ENCODE measurements at places on chromosomes 2 and 18. TPM values are rescaled to one million over a fixed set of nuclear protein-coding genes. Genes with fewer than 3 reads are reported as not detected.

DNA sequence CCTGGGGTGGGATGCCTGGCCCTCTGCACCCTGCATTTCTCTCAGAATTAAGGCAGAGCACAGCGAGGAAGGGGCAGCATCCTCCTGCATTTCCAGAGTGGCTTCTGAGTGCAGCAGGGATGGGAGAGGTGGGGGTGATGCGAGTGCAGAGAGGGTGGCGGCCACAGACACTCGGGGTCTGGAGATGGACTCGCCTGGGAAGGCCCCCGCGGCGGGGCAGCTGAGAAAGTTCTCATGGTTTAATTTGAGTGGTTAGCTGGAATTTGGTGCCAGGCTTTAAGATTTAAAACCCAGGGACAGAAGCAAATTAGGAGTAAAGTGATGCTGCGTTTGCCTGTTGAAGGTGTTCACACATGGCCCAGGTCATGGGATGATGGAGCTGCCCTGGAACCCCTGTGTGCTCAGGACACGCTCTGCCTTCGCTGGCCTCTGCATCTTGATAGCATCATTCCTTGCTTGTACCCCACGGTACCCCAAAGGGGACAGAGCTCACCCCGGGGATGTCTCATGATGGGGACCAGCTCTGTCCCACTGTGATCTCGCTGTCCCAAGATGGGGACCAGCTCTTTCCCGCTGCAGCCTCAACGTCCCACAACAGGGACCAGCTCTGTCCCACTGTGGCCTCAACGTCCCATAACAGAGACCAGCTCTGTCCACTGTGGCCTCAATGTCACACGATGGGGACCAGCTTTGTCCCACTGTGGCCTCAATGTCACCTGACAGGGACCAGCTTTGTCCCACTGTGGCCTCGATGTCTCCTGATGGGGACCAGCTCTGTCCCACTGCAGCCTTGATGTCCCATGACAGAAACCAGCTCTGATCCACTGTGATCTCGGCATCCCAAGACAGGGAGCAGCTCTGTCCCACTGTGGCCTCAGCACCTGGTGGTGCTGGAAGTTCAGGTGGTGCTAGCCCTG, 27.5 kb downstream of the TMEM18 start:
- DNase-seq: no peak

DNA sequence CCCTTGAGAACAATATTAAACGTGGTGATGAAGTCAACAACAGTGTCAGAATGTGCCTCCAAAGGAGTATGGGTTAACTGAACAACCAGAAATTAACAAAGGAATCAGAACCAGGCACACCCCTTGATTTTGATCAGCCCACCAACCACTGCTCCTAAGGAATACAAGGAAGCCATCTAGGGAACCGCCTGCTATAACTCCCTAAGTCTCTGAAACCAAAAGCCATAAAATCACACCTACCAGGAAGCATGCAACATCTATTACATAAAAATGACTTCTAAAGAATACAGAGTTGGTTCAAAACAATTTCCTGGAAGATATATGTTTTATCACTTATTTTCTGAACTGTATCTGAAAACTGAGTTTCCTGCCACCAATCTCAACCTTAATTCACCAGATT, 360.0 kb downstream of the EPHA4 start:
- no peak for DNase-seq

GRCh38 chr2:95026471-95027368, 1.2 kb downstream of the MAL start:
- DNase-seq: peak; percentile 44

DNA sequence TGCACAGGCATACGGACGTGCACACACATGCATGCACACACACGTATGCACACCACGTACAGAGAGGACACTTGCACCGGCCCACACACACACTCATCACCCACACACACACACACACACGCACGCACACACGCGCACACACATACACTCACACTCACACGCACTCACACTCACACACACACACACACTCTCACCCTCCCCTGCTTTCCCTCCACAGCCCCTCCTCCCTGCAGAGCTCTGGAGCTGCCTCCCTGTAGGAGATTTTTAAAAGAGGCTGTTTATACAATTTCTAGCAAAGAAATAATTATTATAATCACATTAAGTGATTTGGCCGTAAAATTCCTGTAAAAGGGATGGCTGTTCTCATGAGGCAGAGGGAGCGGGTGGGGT, 36.5 kb upstream of the SNED1 start:
- no peak for DNase-seq

DNA sequence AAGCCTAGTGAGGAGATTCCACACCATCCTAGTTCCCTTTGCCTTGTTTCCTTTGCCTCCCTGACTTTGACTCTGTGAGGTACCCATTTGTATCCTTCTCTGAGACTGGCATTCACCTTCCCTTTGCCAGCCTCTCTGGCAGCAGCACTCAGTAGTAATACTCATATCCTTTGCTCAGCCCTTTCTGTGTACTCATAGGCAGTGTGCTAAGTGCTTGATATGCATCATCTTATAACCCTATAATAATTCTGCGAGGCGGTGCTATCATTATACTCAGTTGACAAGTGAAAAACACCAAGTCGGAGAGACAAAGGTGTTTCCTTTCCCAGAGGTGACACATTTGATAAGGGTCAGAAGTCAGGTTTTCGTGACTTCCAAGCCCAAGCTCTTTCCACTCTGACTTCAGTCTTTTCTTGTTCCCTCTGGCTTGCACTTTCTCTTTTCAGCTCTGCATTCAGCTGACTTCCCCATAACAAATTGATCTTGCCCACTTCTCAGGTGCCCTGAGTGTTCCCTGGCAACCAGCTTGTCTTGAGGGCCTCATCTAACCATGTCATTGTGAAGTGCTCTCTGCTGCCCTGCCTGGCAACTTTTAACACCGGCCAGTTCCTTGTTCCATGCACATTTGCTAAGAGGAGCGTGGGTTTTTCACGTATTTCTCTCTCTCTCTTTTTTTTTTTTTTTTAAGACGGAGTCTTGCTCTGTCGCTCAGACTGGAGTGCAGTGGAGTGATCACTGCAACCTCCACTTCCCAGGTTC, 94.5 kb upstream of the UPP2 start:
- peak; percentile 9 for DNase-seq

DNA sequence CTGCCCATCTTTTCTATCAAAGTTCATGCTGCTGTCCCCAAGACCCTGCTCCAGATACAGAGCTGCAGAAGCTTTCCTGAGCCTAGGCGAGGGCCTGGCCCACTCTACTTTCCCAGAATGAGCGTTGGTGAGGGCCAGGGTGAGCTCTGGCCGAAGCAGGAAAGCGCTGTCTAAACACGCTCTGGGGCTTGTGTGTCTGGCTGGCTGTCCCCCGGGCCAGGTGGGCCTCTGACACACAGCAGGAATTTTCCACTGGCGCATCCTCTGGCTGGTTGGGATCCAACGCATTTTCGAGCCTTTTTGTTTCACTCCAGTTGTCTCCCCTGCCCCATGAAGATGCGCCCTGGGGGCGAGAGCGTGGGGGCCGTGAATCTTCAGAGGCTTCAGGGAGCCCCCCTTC, 17.8 kb upstream of the KCNK3 start:
- DNase-seq: no peak

DNA sequence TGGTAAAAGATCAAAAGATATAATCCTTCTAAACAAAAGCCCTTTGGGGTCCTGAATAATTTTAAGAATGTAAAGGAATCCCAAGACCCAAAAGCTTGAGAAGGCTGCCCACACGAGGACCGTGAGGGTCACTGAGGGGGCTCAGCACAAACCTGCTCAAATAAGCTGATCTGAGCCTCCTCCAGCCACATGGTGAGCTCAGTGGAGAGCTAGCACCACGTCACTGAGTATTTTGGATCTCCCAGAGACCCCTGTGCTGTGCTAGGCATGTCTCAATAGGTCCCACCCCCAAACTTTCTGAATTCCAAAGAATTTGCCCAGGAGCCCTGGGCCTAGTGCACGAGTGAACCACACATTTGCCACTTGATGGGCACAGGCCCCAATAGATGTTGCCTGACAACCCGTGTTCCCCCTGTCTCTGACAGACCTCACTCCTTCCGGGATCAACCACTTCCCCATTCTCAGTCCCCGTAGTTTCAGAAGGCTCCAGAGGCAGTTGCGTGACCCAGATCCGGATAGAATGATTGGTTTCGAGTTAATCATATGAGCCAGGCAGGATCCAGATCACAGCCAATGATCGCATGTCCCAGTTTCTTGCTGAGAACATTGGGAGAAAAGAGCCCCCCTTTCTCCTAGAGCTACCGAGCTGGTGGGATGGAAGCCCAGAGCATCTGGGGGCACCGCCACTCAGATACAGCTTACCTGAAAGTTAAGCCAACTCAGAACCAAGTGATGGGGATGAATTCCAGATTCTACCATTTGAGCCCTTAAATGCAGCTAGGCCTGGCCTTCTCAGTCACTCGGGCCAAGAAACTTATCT, 203.8 kb downstream of the TNS1 start:
- no peak for DNase-seq

DNA sequence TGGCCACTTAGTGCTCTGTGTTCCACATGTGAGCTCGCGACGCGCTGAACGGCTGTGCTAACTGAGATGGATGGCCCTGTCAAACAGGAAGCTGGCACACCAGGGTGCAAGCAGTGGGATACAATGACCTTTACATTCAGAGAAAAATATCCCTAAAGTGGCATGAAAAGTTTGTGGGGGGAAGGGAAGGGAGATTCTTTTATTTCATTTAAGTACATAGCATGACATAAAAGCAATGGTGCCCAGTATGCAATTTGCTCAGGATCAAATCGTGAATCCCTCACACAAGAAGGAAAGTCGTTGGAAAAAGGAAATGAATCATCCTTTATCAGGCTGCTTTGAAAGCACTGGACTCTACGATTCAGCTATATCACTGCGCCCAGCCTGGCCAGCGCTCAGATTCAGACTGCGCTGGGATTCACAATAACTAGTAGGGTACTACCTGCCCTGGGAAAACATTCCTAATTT, 26.0 kb downstream of the SATB2 start:
- peak; percentile 45 for DNase-seq

Gene MALL
- total RNA-seq: 42.0 TPM

Gene KCNIP3
- total RNA-seq: 3.3 TPM

Gene VSNL1
- total RNA-seq: 0.94 TPM

Measured in M059J (cell line).